ENCODE measurements at places on chromosomes 12 and 14.

DNA sequence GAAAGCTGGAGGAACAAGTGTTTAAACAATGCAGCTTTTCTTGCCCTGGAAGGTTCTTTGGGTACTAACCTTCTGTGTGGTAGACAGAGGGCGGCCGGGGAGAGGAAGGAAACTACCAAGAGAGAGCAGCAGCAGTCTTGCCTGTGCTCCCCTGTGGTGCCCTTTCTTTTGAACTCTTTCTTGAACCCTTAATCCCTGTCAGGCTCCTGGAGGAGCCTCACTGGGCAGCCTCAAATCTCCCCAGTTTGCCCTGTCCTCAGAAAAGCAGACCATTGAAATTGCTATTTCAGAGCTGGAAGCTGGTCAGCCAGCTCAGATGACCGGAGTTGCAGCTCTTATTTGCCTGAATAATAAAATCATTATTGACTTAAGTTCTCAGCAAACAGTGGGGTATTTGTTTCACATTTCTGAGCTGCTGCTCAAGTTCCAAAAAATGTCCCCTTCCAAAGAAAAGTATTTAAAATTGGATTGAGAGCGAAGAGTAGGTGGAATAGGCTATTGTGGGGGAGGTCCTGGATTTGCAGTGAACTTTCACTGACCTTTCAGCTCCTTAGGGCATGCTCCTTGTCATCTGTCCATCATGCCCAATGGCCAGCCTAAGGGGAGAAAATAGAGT, 42.1 kb upstream of the RNASE3 start:
- DNase-seq: no peak

GRCh38 chr12:93272997-93273396, 104.7 kb upstream of the NUDT4 start:
- no peak for DNase-seq

DNA sequence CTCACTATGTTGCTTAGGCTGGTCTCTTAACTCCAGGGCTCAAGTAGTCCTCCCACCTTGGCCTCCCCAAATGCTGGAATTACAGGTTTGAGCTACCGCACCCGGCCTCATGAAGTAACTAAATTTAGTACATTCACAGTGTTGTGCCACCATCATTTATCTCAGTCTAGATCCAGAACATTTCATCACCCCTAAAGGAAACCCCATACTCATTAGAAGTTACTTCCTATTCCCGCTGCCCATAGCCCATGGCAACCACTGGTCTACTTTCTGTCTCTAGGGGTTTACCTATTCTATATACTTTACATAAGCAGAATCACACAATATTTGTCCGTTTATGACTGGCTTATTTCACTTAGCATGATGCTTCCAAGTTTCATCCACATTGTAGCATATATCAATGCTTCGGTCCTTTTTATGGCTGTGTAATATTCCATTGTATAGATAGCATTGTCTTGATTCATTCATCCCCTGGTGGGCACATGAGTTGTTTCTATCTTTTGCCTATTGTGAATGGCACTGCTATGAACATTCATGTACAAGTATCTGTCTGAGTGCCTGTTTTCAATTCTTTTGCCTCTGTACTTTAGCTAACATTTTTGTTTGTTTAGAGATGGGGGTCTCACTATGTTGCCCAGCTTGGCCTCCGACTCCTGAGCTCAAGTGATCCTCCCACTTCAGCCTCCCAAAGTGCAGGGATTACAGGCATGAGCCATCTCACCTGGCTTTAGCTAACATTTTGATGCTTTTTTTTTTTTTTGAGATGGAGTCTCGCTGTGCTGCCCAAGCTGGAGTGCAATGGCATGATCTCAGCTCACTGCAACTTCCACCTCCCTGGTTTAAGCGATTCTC, 10.2 kb upstream of the SH2B3 start:
- no peak for DNase-seq

GRCh38 chr12:52007982-52008510, 1.3 kb downstream of the TAMALIN start:
- no peak for DNase-seq

DNA sequence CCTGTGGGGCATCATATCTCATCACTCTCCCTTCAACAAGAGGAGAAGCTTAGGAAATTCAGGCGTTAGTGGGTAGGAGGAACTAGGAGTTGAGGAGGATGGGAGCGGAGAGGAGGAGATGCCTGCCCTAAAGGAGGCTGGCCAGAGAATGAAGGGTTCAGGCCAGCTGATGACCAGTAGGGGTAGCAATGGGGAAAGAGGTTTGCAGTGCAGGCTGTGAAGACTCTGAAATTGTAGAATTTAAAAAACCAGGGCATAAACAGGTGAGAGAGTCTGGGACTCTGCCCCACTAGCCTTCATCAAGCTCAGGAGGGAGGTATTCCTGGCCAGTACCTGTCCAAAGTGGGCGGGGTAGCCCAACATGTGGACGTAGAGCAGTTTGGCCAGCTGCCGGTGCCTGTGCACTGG, 809 bp downstream of the AP1G2 start:
- DNase-seq: no peak

GRCh38 chr12:61282790-61283575, 977.2 kb upstream of the USP15 start:
- no peak for DNase-seq

DNA sequence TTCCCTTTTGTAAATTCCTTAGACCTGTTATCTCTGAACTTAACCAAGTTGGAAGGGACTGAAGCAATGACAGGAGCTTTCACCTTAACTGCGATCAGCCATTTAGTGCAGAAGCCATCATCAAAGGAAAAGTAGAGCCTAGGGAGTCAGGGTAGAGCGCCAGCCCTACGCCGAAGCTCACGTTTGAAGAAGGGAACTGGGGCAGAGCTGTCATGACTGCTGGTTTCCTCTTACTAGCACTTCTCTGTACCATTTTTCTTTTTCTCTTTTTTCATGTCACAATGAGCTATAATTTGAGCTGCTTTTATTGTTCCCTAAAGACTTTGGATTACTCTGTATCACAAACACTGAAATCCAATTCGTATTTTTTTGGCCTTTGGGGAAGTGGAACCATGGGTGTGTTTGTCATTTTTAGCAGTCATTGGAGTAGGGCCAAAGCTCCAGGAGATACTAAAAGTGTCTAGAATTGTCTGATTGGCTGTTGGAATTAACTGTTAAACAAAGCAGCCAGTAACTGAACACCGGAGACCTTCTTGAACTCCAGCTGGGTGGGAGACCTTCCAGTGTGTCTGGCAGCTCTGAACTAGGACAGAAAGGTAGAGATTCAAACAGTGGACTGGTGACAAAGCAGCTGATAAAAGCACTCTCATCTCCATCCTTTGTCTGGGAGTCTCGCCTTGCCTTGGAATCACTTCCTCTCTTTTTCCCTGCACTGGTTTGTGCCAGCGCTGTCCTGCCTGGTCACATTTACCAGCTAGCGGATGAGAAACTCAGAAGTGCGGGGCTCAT, 9.1 kb downstream of the MTRFR start:
- DNase-seq: no peak

GRCh38 chr12:53200458-53201176, 6.4 kb downstream of the ITGB7 start:
- no peak for DNase-seq

- no peak for DNase-seq
Measured at GRCh38 chr14:73720636-73721035, 6.5 kb upstream of the PNMA1 start.

- DNase-seq: no peak
Measured at GRCh38 chr12:96170328-96170727, 23.8 kb upstream of the ELK3 start.

- no peak for DNase-seq
Measured at GRCh38 chr12:4579305-4580102, 17.5 kb downstream of the DYRK4 start.

GRCh38 chr12:55019784-55020183, at the start of gene NEUROD4:
TSS of gene NEUROD4 (plus strand) at chr12:55019974. CDS start at chr12:55026440, 6,466 bp downstream.
- DNase-seq: no peak

DNA sequence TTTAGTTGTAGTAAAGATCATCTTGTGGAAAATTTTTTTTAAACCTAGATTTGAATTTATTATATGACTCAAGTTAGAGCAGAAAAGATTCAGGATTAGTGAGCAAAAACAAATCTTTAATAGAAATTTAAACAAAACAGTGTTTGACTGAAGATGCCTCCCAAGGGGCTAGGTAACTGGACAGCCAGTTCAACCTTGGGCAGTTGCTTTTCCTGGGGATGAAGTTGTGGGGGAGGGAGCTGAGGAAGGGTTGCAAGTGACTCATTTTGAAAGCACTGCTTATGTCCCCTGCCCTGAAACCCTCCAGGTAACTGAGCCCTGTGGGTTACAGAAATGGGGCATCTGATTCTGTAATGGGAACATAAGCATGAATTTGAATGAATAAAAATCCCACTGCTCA, 13.1 kb downstream of the CFAP54 start:
- DNase-seq: no peak

- no peak for DNase-seq
Measured at GRCh38 chr12:6612652-6613014, 5.5 kb upstream of the CHD4 start.

GRCh38 chr14:102565331-102565887, 27.0 kb upstream of the RCOR1 start:
- no peak for DNase-seq

DNA sequence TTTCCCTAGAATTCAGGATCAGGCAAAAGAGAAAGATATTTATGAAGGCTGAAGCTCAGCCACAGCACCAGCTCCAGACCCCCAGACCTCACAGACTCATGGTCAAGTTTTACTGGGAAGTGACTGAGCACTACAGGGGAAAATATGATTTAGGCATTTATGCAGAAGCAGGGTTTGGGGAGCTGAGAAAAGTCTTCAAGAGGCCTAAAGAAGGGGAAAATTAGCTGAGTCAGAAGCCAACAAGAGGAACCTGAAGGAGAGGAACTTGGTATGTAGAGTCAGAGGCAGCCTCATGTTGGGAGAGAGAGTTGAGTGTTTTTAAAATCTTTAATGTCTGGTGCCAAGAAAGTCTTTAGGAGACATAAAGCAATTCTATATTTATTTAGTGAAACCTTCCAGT, 63.0 kb downstream of the FOS start:
- DNase-seq: no peak

DNA sequence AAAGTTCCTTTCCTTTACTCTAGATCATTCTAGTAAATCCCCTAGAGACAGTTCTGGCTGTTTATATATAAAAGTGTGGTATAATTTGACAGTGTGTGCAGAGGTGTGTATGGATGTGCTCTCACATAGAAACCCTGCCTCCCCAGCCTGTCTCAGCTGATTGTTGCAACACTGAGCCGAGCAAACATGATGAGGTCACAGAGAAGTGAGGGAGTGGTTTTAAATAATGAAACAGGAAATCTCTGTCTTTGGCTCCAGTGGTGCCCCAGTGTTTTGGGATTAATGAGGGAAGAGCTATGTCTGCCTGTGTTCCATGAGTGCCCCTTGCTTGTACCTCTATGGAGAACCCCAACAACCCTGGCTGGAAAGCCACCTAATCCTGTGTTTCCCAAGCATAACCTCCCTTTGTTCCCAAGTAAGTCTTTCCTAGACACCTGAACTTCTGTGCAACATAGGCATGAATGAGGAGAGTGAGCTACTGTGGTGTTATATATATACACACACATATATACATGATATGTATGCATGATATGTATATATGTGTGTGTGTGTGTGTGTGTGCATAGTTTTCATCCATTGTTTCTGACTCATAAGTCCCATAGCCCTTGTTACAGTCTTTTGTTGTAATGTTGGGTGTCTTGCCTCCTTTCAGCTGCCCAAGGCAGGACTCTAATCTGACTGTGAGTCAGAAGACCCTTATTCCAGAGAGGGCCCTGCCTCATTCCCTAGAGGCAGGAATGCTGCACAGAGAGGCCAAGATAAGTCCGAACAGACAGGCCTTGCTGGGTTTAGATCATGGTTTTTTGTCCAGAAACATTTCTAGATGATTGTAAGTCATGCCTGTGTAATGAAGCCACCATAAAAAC, 18.0 kb downstream of the TRAF3 start:
- DNase-seq: no peak

DNA sequence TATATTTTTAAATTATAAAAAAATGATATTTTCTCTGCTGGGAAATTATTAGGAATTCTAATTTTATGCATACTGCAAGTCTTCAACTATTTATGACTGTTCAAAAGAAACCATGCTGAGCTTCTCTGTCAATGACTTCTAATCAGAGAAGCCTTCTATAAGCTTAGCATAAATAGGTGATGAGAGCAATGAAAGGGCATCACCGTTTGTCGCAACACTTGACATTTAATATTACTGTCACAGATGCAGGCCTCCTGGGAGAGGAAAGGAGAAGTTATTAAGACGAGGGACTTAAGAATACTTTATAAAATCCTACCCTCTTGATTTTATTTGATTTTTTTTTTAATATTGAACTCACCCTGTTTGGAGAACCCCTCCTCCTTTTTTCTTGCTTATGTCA, 69.8 kb downstream of the CAPZA3 start:
- no peak for DNase-seq

- no peak for DNase-seq
Measured at GRCh38 chr14:70804556-70805162, 4.7 kb downstream of the MAP3K9 start.

- DNase-seq: no peak
Measured at GRCh38 chr14:52054678-52055077, 14.2 kb downstream of the NID2 start.

- DNase-seq: no peak
Measured at GRCh38 chr12:7145671-7146070, 15.5 kb downstream of the CLSTN3 start.

DNA sequence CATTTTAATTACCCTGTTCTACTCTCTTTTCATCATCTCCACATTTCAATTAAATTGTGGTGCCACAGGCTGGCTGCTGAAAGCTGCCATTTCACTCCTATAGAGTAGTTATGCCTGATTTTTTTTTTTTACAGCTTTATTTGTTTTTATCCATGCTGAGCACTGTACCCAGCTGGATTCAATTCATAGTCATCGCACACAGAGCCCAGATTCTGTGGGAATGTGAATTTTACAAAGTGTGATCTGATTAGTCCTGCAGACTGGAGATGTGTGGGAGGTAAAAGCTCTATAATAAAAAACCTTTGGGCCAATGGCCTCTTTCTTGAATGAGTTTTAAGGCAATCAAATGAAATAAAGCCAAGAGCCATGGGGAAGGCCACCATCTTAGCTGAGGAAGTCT, 190.2 kb downstream of the ANO4 start:
- no peak for DNase-seq

- DNase-seq: no peak
Measured at GRCh38 chr12:11943919-11944700, 126.6 kb upstream of the BCL2L14 start.

GRCh38 chr12:79648881-79649280, 41.9 kb downstream of the PAWR start:
- DNase-seq: no peak

DNA sequence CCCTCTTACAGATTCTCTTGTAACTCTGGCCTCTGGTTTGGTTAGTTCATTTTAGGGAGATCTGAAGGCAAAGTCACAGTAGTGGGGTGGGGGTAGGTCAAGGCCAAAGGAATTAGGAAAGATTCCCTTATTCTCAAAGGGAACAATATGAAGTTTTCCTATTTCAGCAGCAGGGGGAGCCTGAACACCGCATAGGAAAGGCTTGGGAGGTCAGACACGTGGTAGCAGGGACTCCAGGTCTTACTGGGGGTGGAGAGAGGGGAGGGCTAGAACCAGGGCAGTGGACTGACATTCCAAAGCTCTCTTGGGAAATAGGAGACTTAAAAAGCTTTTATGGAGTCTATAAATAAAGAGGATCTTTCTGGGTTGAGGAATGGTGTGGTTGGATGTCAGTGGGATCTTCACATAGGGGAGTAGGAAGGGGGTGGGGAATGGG, 1.3 kb downstream of the ZC3H10 start:
- DNase-seq: no peak

- no peak for DNase-seq
Measured at GRCh38 chr12:124046456-124046740, 73.4 kb downstream of the ZNF664 start.

GRCh38 chr12:53871367-53871766, 67.3 kb upstream of the HOXC13 start:
- no peak for DNase-seq

- DNase-seq: no peak
Measured at GRCh38 chr12:89892436-89892835, 183.8 kb upstream of the ATP2B1 start.

All from cortex of kidney (tissue), 1 donor.